ENCODE measurements at places on chromosomes 16 and 17. TPM values are rescaled to one million over a fixed set of nuclear protein-coding genes. Genes with fewer than 3 reads are reported as not detected.

GPRC5B gene
- polyA plus RNA-seq = 129 TPM

MEOX1 gene
- 15.8 TPM for polyA plus RNA-seq

LITAFD gene
- not detected for polyA plus RNA-seq

- DNase-seq = no peak
Measured at GRCh38 chr17:61351745-61352407, 47.8 kb upstream of the TBX2 start.

DNA sequence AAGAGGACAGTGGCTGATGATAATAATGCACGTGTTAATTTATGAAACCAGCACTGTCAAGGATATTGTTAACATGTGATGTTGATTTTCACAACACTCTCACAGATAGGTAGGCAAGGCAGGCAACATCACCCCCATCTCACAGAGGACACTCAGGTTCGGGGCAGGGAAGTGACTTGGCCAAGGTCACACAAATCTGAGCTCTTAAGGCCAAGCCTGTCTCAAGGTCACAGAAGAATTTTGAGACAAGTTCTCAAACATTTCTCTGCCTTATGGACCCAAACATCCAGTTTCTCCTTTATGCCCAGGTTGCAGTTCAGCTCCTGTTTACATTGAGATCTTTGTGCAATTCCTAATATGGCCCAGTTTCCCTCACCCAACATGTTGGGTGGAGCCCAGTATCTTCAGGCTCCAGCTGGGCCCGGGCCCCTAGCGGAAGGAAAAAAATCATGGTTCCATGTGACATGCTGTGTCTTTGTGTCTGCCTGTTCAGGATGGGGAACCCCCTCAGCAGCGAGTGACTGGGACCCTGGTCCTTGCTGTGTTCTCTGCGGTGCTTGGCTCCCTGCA is 1.3 kb downstream of the SLC2A4 start:
- no peak for DNase-seq

GRCh38 chr17:6096201-6097004 is 26.2 kb downstream of the WSCD1 start:
- DNase-seq = no peak

- no peak for DNase-seq
Measured at GRCh38 chr17:50660042-50660886, 25.6 kb downstream of the ABCC3 start.

GRCh38 chr17:80614332-80615047 is 69.9 kb downstream of the RPTOR start:
- no peak for DNase-seq

- DNase-seq = no peak
Measured at GRCh38 chr17:57174591-57174990, 81.7 kb upstream of the MSI2 start.

DNA sequence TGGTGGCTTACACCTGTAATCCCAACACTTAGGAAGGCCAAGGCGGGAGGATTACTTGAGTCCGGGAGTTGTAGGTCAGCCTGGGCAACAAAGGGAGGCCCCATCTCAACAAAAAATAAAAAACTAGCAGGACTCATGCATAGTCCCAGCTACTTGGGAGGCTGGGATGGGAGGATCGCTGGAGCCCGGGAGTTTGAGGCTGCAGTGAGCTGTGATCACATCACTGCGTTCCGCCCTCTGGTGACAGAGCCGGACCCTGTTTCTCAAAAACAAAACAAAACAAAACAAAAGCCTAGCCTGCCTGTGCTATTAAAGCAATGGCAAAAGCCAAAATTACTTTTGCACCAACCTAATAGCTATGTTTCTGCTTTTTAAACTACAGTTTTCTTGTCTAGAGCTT is 1.5 kb downstream of the FCSK start:
- no peak for DNase-seq
